ENCODE measurements at places on chromosomes 7 and 10.

GRCh38 chr7:34157137-34157536 is 251.8 kb downstream of the BMPER start:
- peak; percentile 53 for DNase-seq

GRCh38 chr7:7653593-7654187 is 13.1 kb downstream of the UMAD1 start:
- peak; percentile 7 for DNase-seq

DNA sequence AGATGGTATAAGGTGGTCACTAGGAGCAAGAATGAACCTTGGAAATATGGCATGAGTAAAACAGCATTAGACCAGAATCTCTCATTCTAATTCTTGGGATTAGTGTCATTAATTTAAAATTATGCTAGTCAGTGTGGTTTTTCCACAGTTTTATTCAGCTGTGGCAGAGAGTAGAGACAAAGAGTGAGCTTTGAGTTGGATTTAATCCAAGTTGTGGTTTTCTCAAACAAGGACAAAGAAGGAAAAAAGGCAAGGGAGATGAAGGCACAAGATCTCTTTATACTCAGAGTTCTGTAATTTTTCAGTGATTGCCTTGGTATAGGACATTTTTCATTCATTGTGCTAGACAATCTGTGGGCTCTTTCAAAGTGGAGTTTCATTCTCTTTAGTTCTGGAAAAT is 28.2 kb upstream of the AKAP9 start:
- peak; percentile 48 for DNase-seq

DNA sequence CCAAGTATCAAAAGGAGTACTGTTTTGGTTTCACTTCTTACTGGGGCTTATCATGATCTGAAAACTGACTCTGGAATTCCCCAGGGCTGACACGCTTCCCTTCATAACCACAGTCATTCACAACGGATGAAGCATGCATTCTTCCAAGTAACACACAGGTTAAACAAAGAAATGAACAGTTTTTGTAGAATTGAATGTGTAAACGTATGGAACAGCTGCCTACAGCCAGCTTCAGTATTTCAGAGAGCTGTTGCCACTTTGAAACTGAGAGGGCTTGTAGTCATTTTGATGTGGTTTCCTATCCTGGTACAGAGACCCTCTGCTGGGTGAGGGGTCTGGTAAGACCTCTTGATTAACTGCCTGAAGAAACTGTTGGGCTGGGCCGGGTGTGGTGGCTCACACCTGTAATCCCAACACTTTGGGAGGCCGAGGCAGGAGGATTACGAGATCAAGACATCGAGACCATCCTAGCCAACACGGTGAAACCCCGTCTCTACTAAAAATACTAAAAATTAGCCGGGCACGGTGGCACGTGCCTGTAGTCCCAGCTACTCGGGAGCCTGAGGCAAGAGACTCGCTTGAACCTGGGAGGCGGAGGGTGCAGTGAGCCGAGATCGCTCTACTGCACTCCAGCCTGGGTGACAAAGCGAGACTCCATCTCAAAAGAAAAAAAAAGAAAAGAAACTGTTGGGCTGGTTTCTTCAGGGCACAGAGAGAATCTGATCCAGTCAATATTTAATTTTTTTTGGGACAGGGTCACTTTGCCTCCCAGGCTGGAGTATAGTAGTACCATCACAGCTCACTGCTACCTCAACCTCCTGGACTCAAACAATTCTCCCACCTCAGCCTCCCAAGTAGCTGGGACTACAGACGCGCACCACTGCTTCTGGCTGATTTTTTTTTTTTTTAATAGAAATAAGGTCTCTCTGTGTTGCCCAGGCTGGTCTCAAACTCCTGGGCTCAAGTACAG is 4.7 kb downstream of the NFE2L3 start:
- peak; percentile 91 for DNase-seq

DNA sequence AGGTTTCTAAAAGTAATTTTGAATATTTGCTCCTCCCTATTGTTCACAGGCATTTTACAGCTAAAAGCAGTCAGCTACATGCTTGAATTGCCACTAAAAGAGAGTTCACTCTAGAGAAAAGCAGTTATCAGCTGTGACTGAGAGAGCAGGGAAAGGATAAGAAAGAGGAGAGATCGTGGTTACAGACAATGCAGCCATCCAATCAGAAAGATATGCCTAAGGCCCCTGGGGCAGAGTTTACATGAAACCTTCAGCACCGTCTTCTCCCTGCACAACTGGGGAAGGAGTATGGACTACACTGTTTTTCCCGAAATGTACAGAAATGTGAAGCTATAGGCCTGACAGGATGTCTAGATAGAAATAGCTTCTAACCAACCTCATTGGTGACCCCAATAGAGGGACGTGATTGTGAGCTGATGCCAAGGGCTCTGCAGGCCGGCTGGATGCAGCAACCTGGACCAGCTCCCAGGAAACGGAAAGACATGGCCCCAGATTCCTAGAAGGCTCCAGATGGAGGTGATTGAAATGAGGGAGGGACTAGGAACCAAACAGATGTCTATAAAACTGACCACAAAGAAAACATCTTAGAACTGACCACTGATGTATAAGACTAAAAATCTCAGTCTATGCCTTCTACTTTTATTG is 3.2 kb upstream of the VSTM4 start:
- DNase-seq, result peak; percentile 28

GRCh38 chr7:101594790-101595189 is 34.3 kb downstream of the MYL10 start:
- DNase-seq, result no peak

All from fibroblast of upper back skin (primary cell).